ENCODE measurements at places on chromosomes 1 and 21.

GRCh38 chr1:13722808-13723360, 22.9 kb downstream of the PRDM2 start:
- no peak for DNase-seq

DNA sequence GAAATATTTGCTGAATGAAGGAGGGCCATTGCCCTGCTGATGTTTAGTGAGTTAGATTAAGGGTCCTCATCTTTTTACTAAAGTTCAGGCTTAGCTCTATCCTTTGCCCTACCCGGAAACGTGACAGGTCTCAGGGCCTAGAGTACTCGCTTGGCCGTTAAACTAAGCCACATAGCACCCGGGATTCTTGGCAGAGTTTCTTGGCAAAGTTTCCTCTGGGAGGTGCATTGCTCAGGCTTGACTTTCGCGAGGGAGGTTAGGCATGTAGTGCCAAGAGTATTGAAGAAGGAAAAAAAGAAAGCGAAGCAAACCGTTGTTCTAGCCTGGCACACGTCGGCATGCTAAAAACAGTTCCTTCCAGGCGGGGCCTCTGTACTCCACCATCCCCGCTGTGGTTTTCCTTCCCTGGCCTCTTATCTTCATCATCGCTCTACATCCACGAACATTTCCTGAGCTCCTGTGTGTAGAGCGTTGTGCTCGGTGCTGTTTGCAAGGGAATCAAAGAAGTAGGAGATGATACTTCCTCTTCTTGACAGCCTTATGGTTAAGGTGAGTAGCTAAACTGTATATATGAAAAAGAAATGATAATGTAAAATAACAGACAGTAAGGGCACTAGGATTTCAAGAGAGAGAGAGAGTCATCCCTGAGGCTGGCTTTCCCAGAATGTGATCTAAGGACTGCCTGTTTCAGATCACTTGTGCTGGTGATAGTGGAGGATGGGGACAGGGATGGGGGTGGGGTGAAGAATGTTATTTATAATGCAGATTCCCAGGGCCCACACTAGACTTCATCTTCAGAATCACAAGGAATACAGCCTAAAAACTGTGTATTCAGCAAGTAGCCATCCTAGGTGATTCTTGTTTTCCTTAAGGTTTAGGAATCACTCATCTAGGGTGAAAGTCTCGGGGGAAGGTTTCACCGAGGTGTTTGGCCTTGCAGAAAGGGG, 18.8 kb downstream of the RNF220 start:
- no peak for DNase-seq

GRCh38 chr1:178886551-178886950, 15.7 kb upstream of the ANGPTL1 start:
- no peak for DNase-seq

DNA sequence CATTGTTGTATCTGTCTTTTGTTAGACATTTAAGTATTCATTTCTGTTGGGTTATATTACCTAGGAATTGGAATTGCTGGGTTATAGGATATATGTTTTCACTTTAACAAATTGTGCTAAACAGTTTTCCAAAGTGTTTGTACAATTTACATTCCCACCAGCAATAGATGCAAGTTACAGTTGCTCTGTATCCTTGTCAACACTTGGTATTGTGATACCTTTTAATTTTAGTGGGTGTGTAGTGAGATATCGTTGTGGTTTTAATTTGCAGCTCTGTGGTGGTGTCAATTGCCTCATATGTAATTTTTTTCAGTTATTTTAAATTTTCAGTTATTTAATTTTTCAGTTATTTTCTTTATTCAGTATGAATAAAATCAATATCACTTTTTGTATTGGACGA, 7.4 kb upstream of the DPH5 start:
- no peak for DNase-seq

- no peak for DNase-seq
Measured at GRCh38 chr1:221788466-221788865, 46.6 kb upstream of the DUSP10 start.

GRCh38 chr1:111227851-111228747, 586 bp downstream of the CHI3L2 start:
- DNase-seq = peak; percentile 69

- no peak for DNase-seq
Measured at GRCh38 chr1:226706684-226707083, 32.4 kb downstream of the ITPKB start.

DNA sequence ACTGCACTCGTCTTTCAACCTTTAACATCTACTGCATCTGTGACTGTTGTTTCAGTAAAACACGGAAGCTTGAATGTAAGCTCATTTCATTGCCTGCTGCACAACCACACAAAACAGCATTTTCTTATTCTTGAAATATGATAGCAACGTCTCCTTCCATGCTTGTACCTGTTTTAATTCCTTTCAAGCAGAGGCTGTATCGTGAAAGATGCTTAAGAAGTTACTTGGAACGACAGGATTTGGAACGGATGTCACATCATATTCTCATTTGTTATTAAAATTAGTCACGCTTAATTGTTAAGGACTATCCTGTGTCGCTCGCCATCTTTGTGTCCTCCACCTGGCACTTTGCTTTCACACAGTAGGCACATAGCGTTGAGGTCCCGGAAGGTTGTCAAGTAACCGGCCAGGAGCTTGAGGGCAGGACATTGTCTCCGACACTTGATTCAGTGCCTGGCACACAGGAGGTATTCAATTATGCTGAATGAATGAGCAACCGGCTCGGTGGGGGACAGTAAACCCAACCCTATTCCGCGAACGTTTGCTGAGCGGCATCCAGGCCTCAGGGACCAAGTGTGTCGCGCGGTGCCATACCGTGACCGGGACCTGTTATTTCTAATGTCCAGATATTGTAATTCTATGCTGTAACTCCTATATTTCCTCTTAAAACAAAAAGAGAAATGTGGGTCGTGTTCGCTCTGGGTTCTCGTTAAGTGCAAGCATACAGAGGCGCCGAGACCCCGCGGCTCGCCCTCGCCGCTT, 499 bp upstream of the SH3GLB1 start:
- DNase-seq = peak; percentile 92

- peak; percentile 69 for DNase-seq
Measured at GRCh38 chr21:37231249-37231645, 35.9 kb downstream of the VPS26C start.

- DNase-seq = no peak
Measured at GRCh38 chr1:198141668-198142351, 15.0 kb upstream of the NEK7 start.

- DNase-seq = no peak
Measured at GRCh38 chr1:109315288-109315687, 8.5 kb upstream of the MYBPHL start.

- no peak for DNase-seq
Measured at GRCh38 chr1:227754958-227755357, 19.7 kb downstream of the SNAP47 start.

- no peak for DNase-seq
Measured at GRCh38 chr1:27307874-27308598, 13.9 kb upstream of the TMEM222 start.

DNA sequence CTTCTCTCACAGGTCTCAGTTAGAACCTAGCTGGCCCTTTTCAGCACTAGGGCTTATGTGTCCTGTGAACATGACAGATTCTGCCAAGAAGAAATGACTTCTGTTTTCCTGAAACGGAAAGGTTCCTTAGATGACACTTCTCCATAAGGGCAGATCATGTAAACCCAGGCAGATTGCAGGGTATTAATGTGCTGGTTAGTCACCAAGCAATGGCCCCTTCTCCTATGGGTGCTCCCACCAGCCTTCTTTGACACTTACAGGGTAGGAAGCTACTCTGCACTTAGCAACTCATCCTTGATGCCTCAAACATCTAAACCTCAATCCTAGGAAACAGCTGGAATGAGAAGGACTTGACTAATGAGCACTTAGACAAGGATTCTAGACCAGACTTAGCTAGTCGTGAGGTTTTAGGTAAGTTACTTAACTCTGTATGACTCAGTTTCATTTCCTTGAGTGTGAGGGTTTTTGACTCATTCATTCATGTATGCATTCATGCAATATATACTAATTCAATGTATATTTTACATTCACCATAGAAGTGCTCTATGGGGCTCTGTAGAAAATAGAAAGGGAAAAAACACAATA, 74.1 kb upstream of the PLXNA2 start:
- DNase-seq = no peak

GRCh38 chr1:14071581-14071980, 371.6 kb downstream of the PRDM2 start:
- DNase-seq = no peak

GRCh38 chr1:109850194-109850593, 60.5 kb upstream of the CSF1 start:
- DNase-seq = no peak

GRCh38 chr1:211196880-211197279, 62.3 kb upstream of the RCOR3 start:
- DNase-seq = peak; percentile 21

- DNase-seq = peak; percentile 89
Measured at GRCh38 chr1:21816602-21817302, 4.7 kb downstream of the LDLRAD2 start.

- no peak for DNase-seq
Measured at GRCh38 chr1:39195166-39196111, 9.1 kb upstream of the MACF1 start.

DNA sequence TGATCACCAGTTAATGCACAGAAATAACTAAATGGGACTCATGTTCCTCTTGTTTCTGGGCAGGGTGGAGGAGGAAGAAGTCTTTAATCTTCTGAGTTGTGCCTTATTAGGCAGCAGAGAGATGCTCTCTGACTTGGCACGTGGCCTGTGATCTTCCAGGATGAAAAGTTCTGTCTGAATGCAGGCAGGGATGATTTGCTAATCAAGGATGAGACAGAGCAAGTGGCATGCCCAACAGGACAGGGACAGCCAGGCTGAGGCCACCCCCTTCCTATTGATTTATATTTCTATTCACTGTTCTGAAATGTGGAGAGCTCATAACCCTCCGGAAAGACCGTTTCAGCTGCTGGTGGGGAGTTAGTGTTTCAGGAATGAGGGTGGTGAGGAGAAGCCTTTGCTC, 477.8 kb upstream of the CAMK1G start:
- no peak for DNase-seq

DNA sequence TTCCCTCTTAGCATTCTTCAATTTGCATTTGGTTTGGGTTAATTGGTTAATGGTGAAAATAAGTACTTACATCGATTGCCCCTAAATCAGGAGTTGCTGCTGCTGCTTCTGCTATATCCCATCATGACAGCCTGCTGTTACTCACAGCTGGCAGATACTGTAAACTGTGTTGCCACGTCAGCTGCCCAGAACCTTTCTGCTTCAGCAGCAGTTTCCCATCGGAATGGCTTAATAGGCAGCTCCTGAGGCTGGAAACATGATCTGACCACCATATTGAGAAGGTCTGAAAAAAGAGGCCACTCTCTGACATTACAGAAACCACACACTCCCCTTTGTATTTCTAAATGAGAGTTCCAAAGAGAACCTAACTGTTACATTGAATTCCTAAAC, 14.3 kb upstream of the SEC16B start:
- DNase-seq = peak; percentile 17

- DNase-seq = no peak
Measured at GRCh38 chr1:199336745-199337640, 690.5 kb upstream of the NR5A2 start.

DNA sequence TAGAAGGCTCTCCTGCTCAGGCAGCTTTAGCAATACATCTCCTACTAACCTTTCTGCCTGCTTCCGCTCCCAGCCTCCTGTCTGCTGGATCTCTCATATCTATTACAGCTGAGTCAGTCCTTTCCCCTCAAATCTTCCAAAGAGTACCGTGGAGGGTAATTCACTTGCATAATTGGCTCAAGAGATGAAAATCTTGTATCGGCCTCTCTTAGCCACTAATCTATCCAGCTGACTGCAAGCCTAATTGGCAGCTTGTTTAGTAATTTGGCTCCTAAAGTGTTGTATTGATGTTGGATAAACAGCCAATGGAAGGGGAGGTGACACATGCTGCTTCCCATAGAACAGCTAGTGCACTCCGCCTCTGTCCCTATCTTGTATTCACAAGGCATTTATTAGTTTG, 195.7 kb downstream of the GPATCH2 start:
- DNase-seq = no peak

GRCh38 chr1:103087256-103087655, 21.1 kb downstream of the COL11A1 start:
- DNase-seq = no peak

DNA sequence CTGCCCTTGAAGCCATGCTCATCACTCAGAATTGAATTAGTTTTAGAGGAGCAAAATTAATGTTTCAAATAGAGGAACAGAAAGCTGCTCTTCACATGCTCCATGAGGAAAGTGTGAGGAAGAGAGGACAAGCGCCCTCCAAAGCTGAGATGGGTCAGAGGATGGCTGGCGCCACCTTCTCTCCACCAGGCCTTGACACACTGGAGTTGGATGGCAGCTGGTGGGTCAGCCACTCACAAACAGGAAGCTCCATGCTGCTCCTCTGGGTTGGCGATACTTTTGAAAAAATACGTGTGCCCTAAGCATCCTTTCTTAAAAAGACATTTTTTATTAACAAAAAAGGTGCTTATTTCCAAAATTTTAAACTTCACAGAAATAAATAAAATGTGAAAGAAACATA, 3.1 kb upstream of the CD2 start:
- no peak for DNase-seq

DNA sequence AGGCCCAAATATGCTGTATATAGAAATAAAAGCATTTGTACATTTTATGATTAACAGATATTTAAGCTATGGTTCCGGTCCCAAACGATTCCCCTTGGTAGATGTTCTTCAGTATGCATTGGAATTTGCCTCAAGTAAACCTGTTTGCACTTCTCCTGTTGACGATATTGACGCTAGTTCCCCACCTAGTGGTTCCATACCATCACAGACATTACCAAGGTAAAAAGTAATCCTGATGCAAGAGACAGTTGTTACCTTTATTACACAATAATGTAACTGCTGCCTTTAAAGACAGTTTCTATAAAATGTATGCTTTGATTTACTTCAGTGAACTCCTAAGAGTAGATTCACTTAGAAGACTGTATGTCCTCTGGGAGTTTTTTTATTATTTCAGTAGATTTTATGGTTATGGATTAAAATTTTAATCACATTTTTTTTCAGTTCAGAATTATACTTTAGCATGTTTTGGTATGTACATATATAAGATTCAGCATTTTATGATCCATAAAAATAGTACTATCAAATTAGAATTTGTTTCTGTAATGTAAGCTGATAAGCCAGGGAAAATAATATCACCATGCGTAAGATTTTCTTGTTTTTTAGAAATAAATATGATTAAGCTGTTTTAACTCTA, 96.5 kb downstream of the USP25 start:
- DNase-seq = peak; percentile 57

DNA sequence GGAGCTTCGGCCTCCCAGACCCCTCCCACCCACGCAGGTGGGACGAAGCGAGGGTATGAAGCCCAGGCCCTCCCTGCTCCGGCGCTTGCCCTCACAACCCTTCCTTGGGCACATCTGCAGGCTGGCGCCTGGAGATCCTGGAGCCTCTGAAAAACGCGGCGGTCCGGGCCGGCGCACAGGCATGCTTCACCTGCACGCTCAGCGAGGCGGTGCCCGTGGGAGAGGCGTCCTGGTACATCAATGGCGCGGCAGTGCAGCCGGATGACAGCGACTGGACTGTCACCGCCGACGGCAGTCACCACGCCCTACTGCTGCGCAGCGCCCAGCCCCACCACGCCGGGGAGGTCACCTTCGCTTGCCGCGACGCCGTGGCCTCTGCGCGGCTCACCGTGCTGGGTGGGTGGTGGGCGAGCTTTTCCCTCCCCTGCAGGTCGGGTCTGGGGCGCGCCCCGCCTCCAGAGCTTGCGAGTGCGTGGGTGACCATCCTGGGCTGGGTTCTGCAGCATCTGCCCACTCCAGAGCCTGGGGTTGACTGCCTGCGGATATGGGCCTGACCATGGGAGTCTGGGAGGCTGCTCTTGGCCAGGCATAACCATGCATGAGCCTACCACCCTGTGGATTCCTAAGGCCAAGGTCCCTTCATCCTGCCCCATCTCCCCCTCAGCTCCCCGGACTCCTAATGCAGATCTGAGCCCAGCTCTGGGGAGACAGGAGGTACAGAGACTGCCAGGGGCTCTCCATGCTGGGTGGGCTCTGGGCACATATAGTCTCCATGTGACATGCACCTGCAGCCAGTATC, 89.8 kb downstream of the TRIM11 start:
- DNase-seq = no peak

All from DMS53 (cell line).